ENCODE measurements at places on chromosomes 1 and 21.

GRCh38 chr1:95068956-95069709 is 3.6 kb downstream of the ALG14 start:
- DNase-seq: no peak

DNA sequence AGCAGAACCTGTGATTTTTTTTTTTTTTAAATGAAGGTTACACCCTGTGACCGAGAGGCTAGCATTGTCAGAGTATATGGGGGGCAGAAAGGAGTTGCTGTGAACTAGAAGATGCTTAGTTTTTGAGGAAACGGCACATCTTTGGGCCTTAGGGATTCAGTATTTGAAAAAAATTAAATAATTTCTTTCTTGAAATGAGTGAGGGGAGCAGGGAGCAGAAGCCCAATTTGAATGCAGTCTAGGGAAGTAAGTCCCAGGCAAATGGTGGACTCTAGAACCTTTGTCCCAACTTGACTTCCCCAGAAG is 42.9 kb downstream of the PEX14 start:
- DNase-seq: no peak

DNA sequence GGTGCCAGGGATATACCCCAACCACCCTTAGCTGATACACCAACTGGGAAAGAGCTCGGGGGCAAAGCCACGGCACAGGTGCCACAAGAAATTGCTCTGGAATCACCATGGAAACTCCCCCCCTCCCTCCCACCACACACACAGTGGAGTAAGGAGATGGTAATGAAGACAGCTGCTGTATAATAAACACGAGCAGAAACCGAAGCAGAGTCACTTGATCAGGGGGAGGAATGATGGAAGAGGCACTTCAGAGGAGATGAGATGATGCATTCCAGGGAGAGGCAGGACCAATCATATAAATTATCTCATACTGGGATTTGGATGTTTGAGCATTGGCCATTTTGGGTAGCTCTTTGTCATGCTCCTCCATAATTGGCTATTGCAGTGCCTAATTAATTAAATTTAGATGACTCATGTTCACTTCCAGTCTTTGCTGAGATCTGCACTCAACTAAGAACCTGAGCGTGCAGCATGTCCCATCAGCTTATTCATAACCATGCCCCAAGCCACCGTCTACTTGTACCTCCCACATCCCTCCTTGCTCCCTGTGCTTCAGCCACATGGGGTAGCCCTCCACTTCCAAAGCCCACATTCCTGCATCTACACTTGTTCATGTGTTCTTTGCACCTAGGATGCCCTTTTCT is 189.5 kb downstream of the ZSCAN20 start:
- DNase-seq: no peak

GRCh38 chr1:43847290-43847689 is 86.3 kb upstream of the ARTN start:
- no peak for DNase-seq

GRCh38 chr1:89850844-89851415 is 30.1 kb downstream of the LRRC8D start:
- no peak for DNase-seq

- DNase-seq: no peak
Measured at GRCh38 chr1:78722521-78722920, 72.9 kb downstream of the IFI44 start.

DNA sequence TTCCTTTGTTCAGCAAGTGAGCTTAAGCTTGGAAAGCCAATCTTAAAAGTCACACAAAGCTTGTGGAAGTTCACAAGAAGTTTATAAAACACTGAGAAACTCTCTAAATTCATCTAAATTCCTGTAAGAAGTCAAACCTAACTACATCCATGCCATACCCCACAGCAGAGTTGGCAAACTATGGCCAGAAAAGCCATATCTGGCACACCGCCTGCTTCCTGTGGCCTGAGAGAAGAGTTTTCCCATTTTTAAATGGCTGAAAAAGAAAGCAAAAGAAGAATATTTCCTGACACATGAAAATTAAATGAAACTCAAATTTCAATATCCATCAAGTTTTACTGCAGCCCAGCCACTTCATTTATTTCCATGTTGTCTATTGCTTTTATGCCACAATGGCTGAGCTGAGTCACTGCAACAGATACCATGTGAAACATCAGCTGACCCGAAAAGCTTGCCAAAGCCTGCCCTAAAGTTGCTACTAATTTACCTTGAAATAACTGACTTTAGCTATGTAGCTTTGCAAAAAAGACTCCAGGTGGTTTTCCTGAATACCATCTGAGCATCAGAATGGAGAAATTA is 237.1 kb downstream of the SLC45A1 start:
- DNase-seq: no peak

DNA sequence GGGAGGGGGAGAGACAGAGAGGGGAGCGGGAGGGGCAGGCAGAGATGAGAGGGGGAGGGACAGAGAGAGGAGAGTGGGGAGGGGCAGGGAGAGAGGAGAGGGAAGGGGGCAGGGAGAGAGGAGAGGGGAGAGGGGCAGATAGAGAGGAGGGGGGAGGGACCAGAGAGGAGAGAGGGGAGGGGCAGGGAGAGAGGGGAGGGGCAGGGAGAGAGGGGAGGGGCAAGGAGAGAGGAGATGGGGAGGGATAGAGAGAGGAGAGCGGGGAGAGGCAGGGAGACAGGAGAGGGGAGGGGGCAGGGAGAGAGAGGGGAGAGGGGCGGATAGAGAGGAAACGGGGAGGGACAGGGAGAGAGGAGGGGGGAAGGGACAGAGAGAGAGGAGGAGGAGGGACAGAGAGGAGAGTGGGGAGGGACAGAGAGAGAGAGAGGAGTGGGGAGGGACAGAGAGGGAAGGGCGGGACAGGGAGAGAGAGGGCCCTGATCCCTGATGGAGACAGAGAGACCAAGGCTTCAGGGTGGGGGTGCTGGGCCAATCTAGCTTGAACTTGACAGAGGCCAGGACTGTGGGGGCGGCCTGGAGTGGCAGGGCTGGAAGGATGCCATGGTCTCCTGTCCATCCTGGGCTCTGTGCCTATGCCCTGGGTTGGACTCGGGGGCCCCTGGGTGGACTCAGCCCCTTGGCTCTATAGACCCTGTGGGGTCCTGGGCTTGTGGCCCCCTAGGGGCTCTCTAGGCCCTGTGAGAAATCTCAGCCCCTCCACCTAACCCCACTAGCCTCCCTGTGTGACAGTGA is 43.6 kb downstream of the DMRTB1 start:
- DNase-seq: no peak

GRCh38 chr1:61208172-61208571 is 125.8 kb downstream of the NFIA start:
- DNase-seq: no peak

DNA sequence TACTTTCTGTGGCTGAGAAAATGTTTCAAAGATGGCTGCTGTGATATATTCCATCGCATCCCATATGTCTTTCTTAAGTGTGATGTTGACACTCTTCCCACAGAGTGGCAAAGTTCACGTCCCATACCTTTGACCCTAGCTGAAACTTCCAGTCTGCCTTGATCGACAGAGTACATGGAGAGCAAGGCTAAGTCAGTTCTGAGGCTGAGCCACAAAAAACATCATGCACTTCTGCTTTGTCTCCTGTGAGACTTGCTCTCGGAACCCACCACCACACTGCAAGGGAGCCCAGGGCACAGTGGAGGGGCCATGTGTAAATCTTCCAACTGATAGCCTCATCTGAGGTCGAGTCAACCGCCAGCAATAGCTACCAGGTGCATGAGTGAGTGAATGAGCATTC is 431.9 kb upstream of the RUNX1 start:
- no peak for DNase-seq

DNA sequence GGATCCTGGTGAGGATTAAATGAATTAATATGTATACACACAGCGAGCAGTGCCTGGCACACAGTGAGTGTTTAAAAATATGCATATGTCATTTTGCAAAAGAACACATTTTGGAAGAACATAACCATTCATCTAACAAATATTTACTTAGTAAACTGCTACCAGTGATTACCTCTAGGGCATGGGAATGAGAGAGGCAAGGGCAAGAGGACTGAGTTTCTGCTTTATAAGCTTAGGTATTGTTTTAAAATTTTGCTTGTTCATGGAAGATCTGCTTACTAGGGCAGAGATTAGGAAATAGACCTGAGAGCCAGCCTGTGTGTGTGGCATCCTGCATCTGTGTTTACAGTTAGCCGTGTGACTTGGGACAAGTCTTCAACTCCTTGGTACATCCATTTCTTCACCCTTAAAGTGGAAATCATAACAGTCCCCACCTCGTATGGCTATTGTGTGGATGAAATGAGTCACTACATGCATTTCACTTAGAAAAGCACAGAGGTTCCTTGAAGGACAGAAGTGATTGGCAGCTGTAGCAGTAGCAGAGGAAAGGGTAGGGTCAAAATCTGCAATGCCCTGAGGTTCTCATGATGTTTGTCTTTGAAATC is 198.5 kb upstream of the FMN2 start:
- DNase-seq: no peak

DNA sequence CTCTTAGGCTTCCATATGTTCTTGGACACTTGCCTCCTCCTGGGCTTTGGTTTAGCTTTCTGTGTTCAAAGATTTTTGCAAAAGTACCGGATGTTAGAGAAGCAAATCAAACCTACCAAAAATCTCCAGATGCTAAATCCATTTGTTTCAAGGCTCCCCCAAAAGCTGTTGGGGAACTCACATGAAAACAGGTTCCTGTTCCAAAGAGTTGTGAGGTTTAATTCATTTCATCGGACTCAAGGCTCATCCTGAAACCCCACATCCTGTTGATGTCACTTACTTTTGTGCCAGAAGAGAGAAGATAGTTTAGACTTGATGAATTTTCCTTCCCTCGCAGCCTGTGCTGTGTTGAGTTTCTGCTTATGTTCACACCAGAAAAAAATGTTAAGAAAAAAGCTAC is 41.7 kb upstream of the RXRG start:
- DNase-seq: no peak

DNA sequence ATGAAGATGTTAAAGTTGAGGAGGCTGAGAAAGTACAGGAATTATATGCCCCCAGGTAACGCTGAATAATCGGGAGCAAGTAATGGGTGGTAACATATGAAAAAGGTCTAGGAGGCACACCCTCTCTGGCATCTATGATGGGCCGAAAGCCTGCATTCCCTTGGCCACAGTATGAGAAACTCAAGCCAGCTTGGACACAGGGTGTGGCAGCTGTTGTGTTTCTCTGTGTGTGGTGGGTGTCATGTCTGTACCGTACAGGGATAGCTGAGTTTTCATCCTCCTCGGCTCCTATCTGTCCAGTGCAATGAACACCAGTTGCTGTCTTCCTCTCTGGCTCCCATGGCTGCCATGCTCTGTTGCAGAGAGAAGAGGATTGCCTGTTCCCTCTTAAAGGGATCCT is 32.9 kb downstream of the NBPF3 start:
- no peak for DNase-seq

GRCh38 chr1:86778569-86779239 is 74.3 kb downstream of the SH3GLB1 start:
- DNase-seq: no peak

DNA sequence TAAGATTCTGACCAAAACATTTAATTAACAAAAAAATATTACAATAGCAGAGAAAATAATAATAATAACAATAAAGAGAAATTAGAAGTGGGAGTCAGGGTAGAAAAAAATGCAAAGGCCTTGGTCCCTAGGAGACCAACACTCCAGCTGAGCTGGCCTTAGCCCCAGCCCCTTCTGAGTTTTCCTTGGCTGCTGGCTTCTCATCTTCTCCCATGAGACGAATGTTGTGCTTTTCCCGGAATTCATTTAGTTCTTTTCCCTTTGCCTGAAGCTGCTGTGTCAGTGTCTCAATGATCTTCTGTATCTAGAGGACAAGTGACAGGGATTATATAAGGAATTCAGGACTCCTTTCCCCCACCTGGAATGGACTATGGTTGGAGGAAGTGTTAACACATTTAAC is 2.4 kb downstream of the KLHDC9 start:
- no peak for DNase-seq

GRCh38 chr1:3483801-3484444 is 29.5 kb downstream of the ARHGEF16 start:
- DNase-seq: peak; percentile 11

DNA sequence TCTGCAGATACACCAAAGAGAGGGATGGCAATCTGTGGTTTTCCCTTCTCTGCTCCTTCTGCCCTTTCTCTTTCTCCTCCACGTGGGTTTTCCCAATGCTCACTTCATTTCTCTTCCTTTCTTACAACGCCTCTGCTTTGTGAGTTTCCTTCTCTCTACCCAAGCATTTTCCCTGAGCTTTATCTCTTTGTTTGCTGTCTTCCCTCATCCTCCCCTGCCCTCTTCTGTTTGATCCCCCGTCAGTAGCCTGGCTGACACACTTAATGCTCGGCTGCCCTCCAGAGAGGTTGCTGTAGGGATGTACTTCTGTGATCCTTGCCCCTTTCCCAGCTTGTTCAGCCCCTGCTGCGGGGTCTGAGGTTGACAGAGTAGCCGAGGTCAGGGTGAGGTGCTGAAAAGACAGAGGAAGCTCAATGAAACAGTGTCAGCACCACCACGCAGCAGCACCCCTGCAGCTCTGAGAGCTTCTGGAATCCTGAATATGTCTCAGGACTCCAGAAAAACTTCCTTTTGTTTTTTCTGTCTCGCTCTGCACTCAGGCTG is 6.0 kb downstream of the EDARADD start:
- no peak for DNase-seq

GRCh38 chr1:165674599-165674998 is 23.8 kb downstream of the ALDH9A1 start:
- no peak for DNase-seq

DNA sequence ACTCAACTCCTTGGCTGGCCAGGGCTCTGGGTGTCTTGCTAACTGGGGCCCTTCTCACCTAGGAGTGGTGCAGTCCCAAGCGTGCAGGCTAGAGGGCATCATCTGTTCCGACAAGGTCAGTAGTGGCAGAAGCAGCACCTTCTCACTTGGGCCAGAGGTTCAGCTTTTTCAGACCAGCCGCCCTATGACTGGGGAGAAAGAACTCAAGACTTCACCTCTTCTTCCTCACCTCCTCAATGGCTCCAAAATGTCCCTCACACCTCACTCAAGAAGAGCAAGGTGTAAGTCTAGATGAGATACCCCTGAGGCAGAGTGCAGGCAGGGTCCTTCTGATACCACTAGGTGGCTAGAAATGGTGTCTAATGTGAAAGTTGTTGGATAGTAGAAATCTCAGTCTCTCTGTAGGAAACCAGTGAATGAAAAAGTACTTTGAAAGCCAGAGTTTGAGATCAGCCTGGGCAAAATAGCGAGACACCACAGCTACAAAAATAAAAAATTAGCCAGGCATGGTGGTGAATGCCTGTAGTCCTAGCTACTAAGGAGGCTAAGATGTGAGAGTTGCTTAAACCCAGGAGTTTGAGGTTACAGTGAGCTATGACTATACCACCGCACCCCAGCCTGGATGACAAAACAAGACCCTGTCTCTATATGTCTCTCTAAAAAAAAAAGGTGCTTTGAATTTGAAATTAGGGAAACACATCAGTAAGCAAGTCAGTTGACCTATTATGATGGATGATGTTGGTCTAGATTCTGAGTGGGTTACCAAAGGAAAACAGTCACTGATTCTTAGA is 8.6 kb upstream of the IL20 start:
- peak; percentile 1 for DNase-seq

- no peak for DNase-seq
Measured at GRCh38 chr1:247401310-247402119, 14.5 kb upstream of the NLRP3 start.

DNA sequence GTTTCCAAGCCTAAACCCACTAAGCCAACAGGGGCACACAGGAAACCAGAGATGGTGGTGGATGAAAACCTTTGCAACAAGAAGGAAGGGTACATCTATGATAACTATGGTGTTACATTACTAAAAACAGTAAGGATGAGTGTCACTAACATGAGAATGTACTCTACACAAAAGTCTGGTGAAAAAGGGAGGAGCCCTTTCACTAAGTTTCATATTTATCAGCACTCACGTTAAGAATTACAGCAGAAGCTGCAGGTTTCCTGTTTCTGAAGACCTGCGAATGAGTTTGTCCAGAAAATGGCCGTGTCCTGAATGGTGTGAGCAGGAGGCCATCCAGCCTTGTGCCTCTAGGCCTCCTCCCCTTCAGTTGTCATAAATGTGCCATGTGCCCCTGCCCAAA is 17.8 kb downstream of the ABCG1 start:
- no peak for DNase-seq
